ENCODE measurements at places on chromosomes 11 and 22.

DNA sequence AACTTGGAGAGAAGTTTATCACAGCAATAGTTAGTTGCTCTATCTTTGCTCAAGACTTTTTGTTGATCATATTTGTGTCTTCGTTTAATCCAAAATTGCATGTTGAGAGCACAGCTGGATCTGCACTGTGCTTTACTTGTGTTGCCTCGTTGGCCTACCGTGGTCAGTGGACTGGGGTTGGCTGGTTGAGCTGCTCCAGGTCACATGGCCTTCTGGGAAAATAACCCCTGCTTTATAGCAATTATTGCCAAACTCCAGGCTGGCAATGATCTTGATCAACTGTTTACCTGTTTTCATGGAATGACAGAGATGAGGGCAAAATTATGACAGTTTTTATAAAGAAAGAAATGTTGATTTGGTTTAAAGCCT is 5.7 kb upstream of the PLET1 start:
- no peak for DNase-seq

- no peak for DNase-seq
These were observed 177.1 kb downstream of the HIPK3 start for GRCh38 chr11:33434294-33434693.

GRCh38 chr11:122241566-122241965 is 125.6 kb upstream of the BLID start:
- DNase-seq, result no peak

DNA sequence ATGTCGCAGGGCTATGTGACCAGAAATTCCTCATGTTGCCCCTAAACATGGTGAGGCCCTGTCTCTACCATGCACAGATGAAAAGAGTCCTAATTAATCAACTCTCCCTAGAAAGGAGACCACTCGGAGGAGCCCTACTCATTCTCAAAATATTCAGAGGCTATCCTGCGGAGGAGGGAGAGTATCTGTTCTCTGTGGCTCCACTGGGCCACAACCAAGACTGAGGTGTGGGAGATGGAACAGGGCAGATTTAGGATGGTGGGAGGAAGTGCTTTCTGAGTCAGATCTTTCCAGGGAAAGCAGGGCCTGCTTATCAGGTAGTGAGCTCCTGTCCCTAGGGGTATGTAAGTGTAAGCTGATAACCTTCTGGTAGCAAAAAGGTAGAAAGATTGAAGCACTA is 37.0 kb upstream of the PRDM11 start:
- DNase-seq, result no peak

DNA sequence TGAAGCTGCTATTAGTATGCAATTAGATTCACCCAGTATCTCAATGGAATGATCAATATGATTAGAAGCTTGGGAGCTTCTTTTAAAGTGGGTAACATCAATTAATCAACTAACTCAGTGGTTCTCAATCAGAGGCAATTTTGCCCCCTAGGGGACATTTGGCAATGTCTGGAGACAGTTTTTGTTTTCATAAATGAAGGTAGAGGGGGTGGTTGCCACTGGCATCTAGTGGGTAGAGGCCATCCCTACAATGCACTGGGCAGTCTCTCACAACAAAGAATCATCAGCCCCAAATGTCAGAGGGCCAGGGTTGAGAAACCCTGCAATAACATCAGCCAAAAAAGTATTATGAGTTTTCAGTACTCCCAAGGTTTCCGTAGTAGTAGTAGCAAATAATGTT is 5.9 kb upstream of the AMOTL1 start:
- no peak for DNase-seq

- no peak for DNase-seq
These were observed 70.1 kb downstream of the MICAL2 start for GRCh38 chr11:12180257-12181205.

- no peak for DNase-seq
These were observed 345.8 kb downstream of the BRD1 start for GRCh38 chr22:49481659-49482399.

GRCh38 chr11:111604392-111605009 is 2.3 kb downstream of the SIK2 start:
- DNase-seq, result no peak

DNA sequence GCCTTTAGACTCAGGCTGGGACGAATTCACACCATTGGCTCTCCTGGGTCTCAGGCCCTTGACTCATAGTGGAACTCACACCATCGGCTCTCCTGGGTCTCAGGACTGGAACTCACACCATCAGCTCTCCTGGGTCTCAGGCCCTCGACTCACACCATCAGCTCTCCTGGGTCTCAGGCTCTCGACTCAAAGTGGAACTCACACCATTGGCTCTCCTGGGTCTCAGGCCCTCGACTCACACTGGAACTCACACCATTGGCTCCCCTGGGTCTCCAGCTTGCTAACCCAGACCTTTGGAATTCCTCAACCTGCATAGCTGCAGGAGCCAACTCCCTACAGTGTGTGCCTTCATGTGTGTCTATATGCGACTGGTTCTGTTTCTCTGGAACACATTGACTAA is 56.7 kb downstream of the SHISAL1 start:
- no peak for DNase-seq

GRCh38 chr22:49344656-49345055 is 483.0 kb downstream of the BRD1 start:
- DNase-seq, result no peak

DNA sequence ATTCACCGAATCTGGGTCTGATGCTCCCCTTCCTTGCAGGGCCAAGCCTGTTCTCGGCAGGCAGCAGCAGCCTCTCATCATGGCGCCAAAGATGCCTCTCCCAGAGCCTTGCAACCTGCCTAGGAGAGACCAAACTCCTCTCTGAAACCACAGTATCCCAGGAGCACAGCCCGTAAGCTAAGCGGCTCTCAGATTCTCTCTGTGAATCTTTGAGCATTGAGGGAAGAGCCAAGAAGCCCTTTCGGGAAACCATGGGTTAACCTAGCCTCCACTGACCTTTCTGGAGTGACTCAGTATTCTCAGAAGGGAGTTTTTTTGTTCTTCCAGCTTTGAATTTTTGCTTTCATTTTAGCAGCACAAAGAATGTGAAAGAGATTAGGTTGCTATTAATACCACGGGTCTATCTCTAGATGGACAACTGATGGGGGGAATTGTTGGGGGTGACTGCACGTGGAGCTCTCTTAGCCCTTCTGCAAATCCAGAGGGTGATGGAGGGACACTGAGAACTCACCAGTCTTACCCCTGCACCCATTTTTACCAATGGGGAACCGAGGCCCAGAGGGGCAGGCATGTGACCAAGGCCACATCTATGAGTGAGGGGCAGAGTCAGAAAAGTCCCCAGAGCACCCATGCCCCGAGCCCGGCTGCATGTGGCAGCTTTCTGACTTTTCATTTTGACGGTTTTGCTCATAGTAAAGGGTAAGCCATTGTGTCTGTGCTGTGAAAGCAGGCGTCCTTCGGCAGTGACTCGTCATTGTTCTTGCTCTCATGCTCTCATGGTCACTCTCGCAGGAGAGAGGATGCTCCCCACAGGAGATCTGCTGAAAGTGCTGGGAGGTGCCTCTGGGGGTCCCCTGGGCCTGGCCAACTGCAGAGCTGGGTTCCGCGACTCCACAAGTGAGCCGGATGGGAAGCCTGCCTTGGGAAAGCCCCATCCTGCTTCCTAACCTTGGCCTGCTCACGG is 36.0 kb downstream of the IRAG1 start:
- DNase-seq, result no peak

DNA sequence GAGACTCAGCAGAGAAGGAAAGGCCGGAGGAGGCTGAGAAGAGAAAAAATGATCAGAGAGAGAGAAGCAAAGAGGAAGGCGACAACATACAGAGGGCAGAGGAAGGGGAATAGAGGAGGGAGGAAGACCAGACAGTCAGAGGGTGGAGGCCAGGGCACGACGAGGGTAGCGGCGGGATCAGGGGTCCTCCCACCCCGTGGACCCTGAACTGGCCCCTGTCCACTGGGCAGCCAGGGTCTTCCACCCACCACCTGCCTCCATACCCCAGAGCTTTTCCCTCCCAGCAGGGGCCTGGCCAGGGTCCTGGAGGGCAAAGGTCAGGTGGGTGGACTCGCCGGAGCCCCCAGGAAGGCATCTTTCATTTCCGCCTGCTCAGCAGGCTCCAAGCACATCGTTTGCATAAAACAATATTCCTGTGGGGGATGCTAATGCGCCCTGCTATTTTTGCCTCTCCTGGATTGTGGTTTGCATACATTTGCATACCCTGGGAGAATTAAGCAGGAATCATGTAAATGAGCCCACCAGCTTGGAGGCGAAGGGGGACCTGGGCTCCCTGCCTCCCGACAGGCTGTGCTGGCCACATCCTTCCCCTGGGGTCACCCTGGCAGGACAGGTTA is 394.1 kb downstream of the MN1 start:
- DNase-seq, result no peak

DNA sequence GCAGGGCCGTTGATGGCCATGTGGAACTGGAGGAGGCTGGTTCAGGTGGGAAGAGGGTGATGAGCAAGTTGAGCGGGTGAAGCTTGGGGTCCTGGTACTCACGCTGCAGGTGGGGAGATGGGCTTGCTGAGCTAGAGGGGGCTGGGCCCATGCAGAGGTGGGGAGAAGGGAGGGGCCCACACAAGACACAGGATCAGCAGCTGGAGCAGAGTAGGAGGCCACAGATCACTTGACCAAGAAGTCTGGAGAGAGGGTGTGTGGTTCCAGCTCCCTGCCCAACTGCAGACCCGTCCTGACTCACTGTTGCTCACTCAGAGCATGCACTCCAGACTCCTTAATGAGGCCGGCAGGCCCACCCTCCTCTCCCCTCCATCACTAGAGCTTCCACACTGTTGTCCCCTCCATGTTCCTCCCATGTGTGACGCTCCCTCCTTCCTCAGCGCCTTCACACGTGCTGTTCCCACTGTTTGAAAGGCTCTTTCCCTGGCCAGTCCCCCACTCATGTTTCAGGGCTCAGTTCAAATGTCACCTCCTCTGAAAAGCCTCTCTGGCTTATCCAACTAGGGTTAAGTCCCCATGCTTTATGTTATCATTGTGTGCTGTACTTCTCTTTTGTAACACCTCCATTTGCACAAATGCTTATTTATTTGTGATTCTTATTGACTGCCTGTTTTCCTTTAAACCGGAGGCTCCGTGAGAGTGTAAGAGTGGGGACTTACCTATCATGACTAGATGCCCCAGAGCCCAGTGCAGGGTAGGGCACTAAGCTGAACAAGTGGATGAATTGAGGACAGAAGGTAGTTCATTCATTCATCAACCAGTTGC is 2.3 kb downstream of the CCDC86 start:
- no peak for DNase-seq

DNA sequence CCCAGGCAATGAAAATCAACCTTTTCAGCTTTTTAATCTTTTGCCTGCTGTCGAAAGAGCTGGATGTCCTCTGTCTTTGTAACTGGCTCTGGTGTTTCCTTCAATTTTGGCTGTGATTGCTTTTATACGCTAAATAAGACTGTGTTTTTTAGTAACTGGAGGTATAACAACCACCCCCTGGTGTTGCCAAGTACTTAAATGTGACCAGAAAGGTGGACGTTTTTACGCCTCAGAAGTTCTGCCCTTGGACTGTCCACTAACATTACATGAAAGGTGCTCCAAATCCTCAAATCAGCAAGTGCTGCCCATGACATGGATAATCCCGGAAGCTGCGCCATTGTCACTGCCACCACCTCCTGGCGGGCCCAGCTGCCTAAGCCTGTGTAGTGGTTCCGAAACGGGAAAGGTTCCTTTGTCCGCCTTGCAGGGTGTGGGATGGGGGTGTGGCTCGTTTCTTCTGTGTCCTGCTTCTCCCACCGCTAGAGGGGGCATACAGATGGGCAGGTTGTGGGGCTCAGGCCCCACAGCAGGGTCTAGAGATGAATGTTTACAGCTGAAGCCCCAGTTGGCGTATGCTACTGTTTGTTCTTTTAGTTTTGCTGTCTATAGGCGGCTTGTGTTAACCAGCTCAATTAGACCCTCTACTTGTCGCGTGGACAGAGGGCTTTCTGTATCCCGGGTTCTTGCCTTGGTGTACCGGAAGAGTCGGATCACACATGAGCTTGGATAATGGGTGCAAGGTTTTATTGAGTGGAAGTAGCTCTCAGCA is 82.2 kb upstream of the SEPTIN5 start:
- DNase-seq, result no peak

DNA sequence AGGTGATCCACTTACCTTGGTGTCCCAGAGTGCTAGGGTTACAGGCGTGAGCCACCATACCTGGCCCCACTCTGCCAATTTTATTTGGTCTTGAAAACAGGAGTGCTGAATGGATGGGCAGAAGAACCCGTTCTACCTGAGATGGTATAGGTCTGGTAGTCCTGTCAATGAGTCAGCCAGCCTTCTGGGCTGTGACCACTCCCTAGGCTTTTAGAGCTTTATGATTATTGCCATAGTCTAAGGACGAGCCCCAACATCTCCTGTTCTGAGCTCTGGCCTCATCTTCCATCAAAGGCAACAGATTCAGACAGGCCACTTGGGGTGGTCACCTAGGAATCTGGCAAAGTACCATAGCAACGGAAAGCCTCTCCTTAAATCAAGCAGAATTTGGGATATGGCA is 11.5 kb downstream of the ZDHHC5 start:
- no peak for DNase-seq

- DNase-seq, result no peak
These were observed 81.7 kb upstream of the FAM181B start for GRCh38 chr11:82815406-82815805.

- DNase-seq, result no peak
These were observed 39.7 kb upstream of the TH start for GRCh38 chr11:2211113-2211971.

DNA sequence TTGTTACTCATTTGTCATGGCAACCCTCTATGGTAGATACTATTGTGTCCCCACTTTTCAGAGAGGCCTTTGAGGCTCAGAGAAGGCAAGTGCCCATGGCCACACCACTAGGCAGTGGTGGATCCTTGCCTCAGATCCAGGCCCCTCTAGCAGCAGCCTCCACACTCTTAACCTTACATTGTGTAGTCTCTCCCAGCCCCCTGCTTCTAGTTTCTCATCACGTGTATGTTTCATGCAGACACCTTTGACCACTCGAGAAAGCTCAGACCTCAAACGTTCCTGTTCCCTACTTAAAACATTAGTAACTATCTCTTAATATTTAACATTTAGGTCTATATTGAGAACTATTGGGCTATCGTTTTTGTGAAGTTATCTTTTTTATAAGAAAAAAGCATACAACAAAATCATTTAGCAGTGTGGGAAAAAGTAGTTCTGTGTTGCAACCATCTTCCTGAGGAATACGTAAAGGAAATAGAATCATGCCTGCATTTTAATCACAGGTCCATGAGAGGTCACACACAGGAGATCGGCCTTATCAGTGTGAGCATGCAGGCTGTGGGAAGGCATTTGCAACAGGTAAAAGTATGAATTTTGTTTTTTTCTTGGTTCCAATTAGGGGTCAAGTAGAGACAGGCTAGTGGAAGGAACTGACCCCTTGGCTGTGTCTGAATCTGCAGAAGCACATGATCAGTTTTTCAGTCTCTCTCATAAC is 35.1 kb downstream of the ZNF143 start:
- DNase-seq, result no peak
